Large intestine (tissue), 12 donors: ENCODE measurements at places on chromosomes 12 and 14. TPM values are rescaled to one million over a fixed set of nuclear protein-coding genes. Genes with fewer than 3 reads are reported as not detected.
A peak's percentile ranks its signal among the peaks of the same experiment; 100 is the strongest.

- DNase-seq, result no peak
Observed at GRCh38 chr12:106715582-106715981, 58.9 kb upstream of the RIC8B start.

- no peak for DNase-seq
Observed at GRCh38 chr14:20603813-20604690, 12.9 kb upstream of the RNASE12 start.

DNA sequence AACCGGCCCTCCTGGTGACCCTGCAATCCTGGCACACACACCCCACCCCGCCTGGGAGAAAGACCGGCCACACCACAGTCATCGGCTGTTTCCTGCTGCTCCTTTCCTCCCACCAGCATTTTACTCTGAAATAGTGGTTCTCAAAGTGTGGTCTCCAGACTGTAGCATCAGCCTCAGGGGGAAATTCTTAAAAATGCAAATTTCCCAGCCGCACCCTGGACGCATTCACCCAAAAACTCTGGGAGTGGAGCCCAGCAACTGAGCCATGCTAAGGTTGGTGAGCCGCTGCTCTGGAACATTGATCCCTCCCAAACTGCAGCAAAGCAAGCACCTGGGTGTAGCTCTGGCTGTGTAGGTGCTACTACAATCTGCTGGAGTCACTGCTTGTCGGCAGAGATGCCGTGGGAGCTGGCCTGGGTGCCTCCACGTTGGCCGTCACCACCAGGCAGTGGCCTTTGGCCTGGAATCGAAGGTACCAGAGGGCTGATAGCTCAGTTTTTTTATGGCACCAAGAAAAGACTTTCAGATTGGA lies 38.4 kb upstream of the BCL2L14 start:
- DNase-seq, result no peak

The BCL2L2 gene
- 53.8 TPM for polyA plus RNA-seq

The OR4K1 gene
- not detected for polyA plus RNA-seq

DNA sequence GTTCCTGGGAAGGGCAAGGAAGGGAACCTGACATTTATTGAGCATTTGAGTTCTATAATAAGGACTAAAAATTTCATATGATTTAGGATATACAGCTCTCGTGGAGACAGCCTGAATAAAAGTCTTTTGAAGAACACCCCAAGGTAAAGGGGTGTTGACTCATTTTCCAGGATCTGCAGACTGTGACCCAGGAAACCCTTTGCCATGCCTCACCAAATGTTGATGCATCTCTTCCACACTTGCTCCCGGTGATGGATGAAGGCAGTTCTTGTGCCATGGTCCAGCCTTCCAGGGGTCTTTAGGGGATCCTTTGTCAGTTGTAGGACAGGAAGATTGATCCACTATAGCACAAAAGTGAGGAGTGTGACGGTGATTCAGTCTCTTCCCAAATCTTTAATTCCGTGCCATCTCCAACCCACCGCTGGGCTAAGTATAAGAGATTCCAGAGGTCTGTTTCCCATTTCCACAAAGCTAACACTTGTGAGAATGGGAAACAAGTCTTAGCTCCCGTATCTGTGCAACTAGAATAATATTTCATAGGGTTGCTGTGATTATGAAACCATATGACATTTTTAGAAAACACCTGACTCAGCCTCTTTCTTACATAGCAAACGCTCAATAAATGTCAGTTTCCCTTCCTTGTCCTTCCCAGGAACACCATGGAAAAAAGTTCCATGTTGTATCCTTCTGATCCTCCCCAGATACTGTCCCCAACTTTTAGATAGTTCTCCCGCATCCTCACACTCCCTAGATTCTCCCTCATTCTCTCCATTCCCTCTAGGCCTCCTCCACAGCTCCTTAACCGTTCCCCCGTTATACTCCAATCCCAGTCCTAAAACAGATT lies 836 bp downstream of the AAAS start:
- no peak for DNase-seq

- no peak for DNase-seq
Observed at GRCh38 chr14:78790271-78790670, 620.1 kb downstream of the NRXN3 start.

DNA sequence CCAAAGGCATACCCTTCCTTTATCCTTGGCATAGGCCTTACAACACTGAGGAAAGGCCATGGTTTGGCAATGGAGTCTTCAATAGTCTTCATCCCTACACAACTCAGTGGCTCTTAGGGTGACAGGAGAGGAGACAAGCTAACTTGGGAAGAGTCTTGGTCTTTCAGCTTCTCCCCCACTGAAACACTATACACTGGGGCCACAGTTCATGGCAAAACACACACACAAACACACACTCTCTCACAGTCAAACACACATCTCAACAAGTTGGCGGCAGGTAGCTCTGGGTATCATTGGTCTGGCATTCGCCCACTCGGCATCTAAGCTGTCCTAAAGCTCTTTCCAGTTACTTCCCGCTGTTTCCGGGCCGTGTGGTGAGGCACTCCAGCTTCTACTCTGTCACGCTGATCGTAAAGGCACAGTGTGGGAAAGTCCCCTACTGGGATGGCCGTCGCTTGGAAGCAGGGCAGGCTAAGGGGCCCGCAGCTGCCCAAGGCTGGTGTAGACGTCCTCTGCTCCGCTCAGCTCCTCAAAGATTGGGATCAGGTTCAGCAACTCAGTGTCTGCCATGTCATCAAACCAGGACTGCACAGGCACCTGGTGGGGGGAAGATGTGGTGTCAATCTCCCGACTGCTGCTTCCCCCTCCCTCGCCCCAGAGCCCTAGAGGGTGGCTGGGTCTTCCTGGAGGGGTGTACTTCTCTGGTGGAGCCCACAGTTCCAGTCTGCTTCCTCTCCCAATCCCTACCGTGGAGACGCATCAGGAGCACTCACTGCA lies 4.8 kb upstream of the AVIL start:
- no peak for DNase-seq

The SIX6 gene
- polyA plus RNA-seq, result not detected

The HNF1A gene
- 55.5 TPM for polyA plus RNA-seq

The KLRC3 gene
- 0.72 TPM for polyA plus RNA-seq

- DNase-seq, result no peak
Observed at GRCh38 chr14:47555333-47555732, 120.1 kb downstream of the MDGA2 start.

The KRT81 gene
- 0.72 TPM for polyA plus RNA-seq

The METTL25 gene
- polyA plus RNA-seq, result 9.4 TPM

- no peak for DNase-seq
Observed at GRCh38 chr14:90424686-90425372, 28.0 kb downstream of the CALM1 start.

The IPO8 gene
- polyA plus RNA-seq, result 37.3 TPM

DNA sequence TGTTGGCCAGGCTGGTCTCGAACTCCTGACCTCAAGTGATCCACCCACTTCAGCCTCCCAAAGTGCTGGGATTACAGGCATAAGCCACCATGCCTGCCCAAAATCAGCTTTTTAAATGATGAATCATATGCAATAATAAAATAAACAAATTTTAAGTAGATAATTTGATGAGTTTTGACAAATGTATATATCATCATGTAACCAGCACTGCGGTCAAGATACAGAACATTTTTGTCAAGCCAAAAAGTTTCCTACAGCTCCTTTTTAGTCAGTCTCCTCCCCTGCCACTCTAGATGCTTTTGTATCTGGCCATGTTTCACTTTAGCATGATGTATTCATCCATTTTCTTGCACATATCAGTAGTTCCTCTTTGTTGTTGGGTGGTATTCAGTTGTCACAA lies 17.2 kb downstream of the FRMD6 start:
- DNase-seq, result no peak

DNA sequence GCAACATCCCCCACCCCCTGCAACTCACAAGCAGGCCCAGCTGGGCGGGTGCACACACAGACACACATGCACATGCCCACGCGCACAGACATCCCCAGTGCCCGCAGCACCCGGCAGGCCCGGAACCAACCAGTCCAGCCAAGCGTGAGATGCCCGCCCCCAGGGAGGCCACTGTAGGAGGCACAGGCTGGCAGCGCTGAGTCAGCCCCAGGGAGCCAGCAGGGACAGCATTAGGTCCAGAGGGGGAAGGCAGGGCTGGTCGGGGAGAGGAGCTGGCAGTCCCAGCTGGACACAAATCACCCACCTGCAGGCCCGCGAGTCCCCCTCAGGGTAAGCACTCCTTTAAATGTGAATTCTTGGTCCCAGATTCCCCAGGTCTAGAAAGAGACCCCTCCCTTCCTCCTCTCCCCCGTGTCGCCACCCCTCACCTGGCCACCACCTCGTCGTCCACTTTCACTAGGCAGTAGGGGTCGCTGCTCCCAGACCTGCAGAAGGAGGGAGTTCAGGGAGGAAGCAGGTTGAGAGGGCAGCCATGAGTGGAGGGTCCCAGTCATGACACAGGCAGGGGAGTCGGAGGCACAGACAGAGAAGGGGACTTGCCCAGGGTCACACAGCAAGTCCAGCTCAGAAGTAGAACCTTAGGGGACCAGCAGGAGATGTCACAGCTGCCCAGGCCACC lies 5.0 kb downstream of the RASAL1 start:
- no peak for DNase-seq

The ITGA5 gene
- polyA plus RNA-seq, result 23.9 TPM

DNA sequence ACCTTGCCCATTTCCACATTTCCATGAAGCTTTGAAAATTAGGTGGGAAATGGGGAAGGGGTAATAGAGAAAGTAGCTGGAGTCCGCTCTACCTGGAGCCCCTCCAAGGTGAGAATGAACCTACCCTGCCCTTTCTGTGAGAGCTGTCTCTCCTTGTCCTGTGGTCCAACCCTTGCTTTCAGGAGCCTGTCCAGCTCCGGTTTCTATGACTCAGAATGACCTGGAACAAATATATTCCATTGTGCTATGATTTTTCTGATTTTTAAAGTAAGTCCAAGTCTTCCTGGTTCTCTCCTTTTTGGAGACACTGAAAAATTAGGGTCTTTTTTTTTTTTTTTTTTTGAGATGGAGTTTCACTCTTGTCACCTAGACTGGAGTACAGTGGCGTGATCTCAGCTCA lies 89.1 kb upstream of the VASH1 start:
- DNase-seq, result no peak

The ALG10B gene
- polyA plus RNA-seq, result 7.4 TPM

The JAG2 gene
- 11.0 TPM for polyA plus RNA-seq

GRCh38 chr12:209851-210250 lies 4.1 kb downstream of the SLC6A12 start:
- DNase-seq, result no peak

GRCh38 chr12:107318556-107318805 lies 225.1 kb upstream of the CRY1 start:
- DNase-seq, result no peak

The DEPDC4 gene
- 5.5 TPM for polyA plus RNA-seq

DNA sequence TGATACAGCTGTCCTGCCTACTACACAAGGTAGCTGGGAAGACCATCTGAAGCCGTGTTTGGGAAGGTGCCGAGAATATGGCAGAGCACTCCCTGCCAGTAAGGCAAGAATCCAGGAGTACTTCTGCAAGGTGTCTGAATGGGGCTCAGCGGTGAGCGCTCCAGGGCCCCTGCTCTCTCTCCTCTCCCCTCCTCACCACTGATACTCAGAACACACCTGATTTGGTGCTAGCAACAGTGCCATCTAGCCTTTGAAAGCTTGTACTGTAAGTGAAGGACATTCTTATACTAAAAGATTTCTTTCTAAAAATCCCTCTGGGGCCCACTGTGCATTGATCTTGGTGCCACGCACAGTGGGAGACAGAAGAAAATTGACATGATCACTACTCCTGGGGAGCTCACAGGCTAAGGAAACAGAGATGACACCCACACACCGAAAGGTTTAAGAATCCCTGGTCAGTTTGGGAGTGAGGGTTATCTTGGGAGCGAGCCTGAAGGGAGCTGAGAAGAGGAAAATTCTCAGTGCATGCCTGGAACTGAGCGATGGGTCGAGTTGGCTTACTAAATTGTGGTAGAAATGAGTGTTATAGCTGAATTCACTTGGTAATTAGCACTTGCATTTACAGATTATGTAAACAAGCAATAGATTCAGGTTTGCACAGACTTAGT lies 216.9 kb downstream of the NTF3 start:
- peak; percentile 52 for DNase-seq

GRCh38 chr12:46404225-46404631 lies 31.7 kb upstream of the SLC38A2 start:
- DNase-seq, result no peak

The NOVA1 gene
- 11.6 TPM for polyA plus RNA-seq

GRCh38 chr12:113381220-113381619 lies 22.5 kb downstream of the SDS start:
- no peak for DNase-seq

- no peak for DNase-seq
Observed at GRCh38 chr14:45123271-45123670, 11.0 kb downstream of the FKBP3 start.

DNA sequence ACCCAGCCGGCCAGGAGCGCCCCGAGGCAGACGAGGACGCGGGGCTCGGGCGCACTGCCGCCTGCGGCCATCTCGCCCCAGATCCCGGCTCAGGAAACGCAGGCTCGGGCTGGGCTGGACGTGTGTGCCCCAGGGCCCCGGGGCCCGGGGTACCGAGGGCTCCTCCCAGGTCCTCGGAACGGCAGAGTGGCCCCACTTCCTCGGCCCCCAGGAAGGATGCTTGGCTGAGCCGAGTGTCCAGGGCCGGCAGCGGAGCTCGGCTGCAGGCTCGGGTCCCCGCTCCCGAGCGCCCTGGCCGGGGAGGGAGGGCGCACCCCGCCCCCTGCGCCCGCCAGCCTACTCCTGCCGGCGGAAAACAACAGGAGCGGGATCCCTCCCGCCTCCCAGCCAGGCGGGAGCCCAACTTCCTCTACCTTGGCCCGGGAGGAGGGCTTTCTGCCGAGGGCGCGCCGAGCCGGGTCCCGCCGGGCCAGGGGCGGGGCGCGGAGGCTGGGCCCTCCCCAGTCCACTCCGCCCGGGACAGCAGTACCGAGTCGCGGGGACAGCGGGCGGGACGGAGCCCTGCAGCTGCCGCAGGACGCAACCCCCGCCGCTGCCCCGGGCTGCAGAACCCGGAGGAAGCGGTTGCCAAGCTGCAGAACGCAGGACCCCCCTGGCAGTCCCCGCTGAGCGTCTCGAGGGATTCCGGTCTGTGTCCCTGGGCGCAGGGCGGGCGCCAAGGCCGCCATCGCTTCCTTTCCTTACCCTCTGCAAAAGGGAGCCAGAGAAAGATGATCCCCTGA lies at the start of gene VSIG10:
Gene VSIG10 (minus strand): TSS at position 411 of the 782 bp plus-strand sequence. CDS start 340 bp downstream, at position 71.
- peak; percentile 83 for DNase-seq

DNA sequence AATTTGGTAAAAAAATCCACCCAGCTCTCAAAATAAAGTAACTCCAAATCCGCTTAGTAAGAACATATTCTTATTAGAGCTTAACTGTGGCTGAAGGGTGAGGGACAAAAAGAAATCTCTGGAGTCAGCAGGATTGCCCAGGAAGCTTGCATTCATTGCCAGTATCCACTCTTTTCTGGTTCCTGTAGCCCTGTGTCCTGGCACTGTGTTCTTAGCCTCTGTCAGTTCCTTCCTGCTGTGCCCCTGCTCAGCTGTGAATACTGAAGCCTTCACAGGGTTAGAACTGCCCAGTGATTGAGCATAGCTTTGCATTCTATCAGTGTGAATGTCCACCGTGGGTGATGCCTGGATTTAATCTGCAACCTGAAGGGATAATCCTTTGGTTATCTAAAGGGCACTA lies 266.9 kb upstream of the PELI2 start:
- no peak for DNase-seq

The GPRC5D gene
- 2.4 TPM for polyA plus RNA-seq

- no peak for DNase-seq
Observed at GRCh38 chr12:120751389-120751788, 25.8 kb downstream of the ACADS start.
